Breast epithelium (tissue), 4 donors: ENCODE measurements at places on chromosomes 6 and 20. TPM values are rescaled to one million over a fixed set of nuclear protein-coding genes. Genes with fewer than 3 reads are reported as not detected.

- no peak for DNase-seq
Measured at GRCh38 chr6:5626727-5627426, 365.6 kb downstream of the FARS2 start.

GRCh38 chr6:159030168-159030567, 14.6 kb downstream of the TAGAP start:
- no peak for DNase-seq

- DNase-seq, result no peak
Measured at GRCh38 chr6:135600086-135600702, 102.7 kb upstream of the AHI1 start.

GRCh38 chr6:158118886-158119285, 49.2 kb downstream of the SERAC1 start:
- no peak for DNase-seq

The GNRH2 gene
- not detected for total RNA-seq

The PNPLA1 gene
- total RNA-seq, result not detected

- DNase-seq, result no peak
Measured at GRCh38 chr6:143621876-143622605, 55.7 kb upstream of the PHACTR2 start.

DNA sequence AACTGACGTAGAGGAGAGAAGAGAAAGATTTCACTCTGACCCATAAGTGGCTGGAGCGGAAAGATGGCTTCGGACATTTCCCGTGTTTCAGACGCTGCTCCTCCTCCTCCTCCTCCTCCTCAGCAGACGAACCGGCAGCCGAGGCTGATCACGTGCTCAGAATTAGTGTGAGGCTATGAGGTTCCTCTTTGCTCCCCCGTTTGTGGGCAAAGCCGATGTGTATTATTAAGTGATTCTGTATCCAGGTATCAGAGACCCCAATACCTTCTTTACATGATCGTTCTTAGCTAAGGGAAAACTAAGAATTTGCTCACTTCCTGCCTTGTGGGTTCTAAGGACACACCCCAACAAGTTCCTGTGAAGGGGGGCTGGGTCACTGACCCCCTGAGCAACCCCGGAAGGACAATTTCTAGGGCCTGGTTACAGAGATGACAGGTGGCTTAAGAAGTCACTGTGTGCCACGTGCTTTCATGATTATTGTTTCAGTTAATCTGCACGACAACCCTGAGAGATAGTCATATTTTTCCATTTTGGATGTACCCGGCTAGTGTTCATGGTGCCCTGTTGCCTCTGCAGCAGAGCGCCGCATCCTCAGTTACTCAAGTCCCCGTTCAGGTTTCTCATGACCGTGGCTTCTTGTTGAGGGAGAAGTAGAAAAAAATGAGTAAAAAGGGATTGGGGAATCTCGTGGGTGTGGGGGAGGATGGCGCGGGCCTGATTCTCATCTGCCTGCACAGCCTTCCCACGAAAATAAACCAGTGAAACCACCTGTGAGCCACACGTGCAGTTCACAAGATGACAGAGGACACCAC, 671.8 kb downstream of the QKI start:
- no peak for DNase-seq

- DNase-seq, result no peak
Measured at GRCh38 chr20:3423126-3423525, 15.7 kb upstream of the DNAAF9 start.

DNA sequence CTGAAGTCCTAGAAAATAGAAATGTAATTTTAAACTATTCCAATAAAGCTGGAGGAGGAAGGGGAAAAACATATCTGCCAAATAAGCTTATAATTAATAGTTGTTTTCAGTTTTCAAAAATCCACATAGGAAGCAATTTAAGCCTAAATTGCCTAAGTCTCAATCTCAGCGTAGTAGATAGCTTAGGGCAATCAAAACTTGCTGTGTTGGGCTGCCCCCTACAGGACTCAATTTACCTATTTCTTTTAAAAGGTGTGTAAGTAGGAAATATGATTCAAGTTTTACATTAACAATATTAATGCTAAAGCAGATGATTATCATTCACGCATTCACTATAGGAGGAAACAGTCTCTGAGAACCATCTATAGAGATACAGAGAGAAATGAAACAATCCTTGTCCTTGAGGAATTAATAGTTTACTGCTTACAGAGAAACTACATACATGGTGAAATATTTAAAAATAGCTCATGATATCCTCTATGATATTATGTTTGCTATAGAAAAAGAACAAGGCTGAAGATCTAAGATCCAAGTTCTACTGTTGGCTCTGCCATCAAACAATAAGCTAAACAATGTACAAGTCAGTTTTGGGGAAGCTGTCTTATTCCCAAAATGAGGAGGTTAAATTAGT, 102.1 kb downstream of the ATG5 start:
- peak; percentile 48 for DNase-seq
